Thoracic aorta (tissue), 2 donors: ENCODE measurements at places on chromosomes 16 and 17. TPM values are rescaled to one million over a fixed set of nuclear protein-coding genes. Genes with fewer than 3 reads are reported as not detected.

EPX gene
- total RNA-seq: not detected

KRT27 gene
- total RNA-seq: not detected

CCT6B gene
- total RNA-seq: 4.9 TPM

MT3 gene
- total RNA-seq: not detected

LGALS9C gene
- not detected for total RNA-seq

DNA sequence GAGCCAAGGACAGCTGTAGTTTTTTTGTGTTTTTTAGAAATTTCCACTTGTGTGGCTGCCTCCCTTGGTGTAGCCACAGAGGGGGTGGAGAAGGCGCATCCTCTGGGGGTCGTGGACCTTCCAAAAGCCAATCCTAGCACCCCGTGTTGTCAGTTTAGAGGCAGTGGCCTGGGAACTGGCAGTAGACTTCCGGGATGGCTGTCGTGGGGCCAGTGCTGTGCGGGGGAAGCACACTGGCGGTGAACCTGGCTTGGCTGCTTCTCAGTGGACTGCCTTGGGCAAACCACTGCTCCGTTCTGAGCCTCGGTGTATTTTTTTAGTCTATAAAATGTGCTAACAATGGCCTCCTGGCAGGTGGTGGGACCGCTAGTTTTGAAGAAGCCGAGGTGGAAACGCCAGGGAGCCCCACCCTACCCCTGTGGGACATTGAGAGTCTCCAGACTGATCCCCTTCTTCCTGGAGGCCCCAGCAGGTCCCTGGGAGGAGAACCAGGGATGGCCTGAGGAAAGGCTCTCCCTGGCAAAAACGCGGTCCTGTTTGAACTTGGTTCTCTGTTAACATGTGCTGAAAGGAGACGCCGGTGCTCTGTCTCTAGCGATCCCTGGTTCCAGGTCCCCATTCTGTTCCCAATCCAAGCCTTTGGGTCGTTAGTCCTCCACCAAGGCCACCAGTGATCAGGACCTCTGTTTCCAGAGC is 125.7 kb downstream of the CMIP start:
- DNase-seq: no peak

DNA sequence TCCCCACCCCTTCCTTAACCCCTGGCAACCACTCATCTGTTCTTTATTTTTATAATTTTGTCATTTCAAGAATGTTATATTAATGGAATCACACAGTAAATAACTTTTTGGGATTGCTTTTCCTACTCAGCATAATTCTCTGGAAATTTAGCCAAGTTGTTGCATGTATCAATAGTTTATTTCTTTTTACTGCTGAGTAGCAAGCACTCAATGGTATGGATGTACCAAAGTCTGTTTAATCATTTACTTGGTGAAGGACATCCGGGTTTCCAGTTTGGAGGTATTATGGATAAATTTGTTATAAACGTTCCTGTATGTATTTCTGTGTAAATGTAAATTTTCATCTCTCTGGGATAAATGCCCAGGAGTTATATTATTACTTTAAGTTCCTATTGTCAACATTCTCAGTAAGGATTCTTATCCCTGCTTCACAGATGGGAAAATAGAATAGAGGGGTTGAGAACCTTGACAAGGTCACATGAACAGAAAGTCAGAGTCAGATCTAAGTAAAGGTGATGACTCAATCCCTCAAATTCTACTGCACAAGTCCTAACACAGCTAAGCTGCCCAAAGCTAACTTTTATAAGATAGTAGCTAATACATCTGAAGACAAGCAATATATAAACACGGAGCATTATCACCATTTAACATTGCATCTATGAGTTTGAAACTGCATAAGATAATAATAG is 62.4 kb upstream of the MTMR4 start:
- DNase-seq: no peak

DNA sequence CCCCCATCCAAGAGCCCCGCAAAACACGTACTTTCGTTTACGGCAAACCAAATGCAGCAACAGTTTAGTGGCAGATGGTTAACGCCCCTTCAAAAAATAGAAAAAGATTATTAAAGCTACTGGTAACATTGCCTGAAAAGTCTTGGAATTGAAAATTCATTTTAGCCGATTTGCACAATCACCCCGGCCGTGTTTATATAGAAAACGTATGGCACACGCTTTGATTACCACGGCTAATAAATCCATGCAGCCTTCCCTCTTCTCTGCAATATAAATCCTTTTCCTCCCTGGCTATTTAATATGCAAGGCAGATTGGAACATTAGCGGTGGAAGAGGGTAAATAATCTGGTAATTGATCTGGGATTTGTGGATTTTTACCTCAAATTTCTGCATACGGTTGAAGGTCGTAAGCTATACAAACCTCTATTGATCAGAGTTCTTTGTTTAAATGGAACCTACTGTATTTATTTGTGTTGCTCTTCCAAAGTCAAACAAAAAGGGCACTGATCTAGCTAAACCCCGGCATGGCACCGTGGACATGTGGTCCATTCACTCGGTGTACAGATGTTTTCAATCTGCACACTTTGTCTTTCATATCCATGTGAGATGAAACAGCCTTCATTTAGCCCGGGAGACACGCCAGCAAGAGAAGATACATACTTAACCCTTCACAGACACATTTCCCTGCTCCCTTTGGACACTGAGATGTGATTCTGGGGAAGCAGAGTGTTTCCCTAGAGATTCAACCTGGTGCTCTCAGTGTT is 238.1 kb upstream of the MAF start:
- no peak for DNase-seq

DNA sequence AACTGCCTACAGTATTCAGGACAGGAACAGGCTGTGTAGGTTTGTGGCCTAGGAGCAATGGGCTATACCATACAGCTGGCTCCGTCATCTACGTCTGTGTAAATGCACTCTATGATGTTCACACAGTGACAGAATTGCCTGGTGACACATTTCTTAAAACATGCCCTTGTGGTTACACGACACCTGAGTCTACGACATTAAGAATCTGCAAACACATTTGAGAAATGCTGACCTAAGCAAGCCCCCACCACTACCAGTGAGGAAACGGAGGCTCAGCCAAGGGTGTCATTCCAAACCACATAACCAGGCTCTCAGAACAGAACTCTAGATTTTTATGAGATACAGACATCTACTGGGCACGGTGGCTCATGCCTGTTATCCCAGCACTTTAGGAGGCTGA is 23.5 kb downstream of the USP36 start:
- DNase-seq: no peak

GRCh38 chr17:82041144-82041814 is 3.8 kb upstream of the DCXR start:
- DNase-seq: no peak

GRCh38 chr17:353213-353837 is 718 bp upstream of the RPH3AL start:
- no peak for DNase-seq

- DNase-seq: no peak
These were observed 93.3 kb downstream of the TNFRSF13B start for GRCh38 chr17:16878606-16879005.

DNA sequence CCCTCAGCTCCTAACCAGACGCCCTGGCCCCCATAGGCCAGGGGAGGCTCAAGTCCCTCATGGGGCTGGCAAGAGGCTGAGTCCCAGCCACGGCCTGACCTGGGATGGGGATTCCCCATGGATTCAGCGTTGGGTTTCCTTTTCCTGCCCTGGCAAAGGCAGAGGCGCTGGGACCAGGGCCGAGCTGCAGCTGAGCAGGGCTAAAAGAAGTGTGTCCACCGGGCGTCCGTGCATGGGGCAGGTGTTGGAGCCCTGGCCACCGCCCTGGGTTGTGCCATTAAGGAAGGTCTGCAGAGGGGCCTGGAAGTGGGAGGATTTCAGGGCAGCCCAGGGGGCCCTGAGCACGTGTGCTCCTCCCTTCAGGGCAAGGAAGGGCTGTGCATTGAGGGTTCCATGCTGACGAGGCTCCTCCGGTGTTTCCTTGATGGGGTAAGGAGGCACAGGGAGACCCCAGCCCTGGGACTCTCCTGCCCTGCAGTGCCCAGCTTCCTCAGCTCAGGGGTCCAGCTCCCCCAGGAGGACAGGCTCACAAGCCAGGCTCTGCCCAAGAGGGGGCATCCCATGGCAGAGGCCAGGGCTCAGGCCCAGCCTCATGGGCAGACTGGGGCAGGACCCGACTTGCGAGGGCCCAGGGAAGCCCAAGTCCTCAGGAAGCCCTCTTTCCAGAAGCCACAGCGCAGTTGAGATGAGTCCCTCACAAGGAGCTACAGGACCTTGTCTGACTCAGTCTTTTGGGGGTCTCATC is 10.1 kb downstream of the TBC1D26 start:
- DNase-seq: no peak

DNA sequence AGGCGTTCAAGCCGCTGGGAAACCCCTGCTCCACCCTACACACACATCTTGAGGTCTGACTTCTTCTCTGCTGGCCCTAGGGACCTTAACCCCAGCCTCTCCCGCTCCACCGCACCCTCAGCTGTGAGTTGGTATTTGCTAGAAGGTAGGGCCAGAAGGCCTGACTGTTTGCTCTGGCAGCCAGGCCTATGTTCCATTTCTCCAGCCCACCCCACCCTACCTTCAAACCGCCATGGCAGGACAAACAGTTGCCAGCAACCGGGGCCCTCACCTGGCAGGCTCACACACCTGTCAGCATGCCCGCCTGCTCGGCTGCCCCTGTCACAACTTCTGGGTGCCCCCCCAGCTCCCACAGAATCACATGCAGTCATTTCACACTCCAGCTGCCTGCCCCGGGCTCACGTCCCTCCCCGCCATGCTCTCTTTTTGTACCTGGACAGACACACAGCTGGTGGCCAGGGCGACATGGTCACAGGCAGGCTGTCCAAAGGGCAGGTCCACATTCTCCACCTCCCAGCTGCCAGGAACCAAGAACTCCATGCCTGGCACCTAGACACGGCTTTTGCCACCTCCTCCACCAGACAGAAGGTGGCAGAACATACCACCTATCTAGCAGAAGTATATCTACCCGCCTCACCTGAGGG is 2.6 kb upstream of the ATP2A3 start:
- DNase-seq: no peak

GRCh38 chr16:65312795-65313194 is 190.9 kb upstream of the CDH11 start:
- DNase-seq: no peak

GRCh38 chr17:34651402-34651811 is 72.0 kb downstream of the TMEM132E start:
- DNase-seq: no peak

- no peak for DNase-seq
These were observed 4.5 kb downstream of the ZNF652 start for GRCh38 chr17:49357516-49357915.

DNA sequence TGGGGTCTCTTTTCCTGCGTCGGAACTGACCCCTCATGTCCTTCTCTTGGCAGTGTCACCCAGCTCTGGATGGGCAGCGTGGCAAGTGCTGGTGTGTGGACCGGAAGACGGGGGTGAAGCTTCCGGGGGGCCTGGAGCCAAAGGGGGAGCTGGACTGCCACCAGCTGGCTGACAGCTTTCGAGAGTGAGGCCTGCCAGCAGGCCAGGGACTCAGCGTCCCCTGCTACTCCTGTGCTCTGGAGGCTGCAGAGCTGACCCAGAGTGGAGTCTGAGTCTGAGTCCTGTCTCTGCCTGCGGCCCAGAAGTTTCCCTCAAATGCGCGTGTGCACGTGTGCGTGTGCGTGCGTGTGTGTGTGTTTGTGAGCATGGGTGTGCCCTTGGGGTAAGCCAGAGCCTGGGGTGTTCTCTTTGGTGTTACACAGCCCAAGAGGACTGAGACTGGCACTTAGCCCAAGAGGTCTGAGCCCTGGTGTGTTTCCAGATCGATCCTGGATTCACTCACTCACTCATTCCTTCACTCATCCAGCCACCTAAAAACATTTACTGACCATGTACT is 13.2 kb downstream of the IGFBP4 start:
- DNase-seq: no peak
